ENCODE measurements at places on chromosomes 1 and 21.

- no peak for DNase-seq
These were observed 19.6 kb downstream of the BACH1 start for GRCh38 chr21:29318354-29318753.

DNA sequence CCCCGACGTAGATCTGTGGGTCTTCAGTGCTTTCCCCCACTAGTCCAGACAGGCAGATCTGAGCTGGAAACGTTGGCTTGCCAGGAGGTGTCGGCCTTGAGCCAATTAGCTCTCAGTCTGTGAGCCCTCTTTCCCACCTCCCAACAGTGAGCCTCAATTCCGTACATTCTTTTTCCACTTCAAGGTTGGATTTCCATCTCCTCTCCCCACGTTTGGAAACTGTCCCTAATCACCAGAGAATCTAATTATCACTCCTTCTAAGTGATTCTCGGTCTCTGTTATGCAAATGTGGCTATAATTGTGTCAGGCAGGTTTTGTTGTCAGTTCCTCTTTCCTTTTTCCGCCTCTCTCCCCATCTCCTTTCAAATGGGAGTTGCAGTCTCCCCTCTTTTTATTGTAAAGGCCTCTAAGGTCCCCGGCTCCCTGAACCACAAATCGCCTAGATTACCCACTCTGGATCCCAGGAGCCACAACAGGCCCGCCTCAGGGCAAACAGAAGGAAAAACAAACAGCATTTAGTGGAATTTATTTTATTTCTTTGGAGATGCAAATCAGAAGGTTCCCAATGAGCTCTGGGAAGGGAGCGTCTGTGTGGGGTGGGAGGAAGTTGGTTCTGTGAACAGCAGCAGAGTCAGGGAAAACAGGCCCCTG is 29.4 kb upstream of the LRRN2 start:
- no peak for DNase-seq

DNA sequence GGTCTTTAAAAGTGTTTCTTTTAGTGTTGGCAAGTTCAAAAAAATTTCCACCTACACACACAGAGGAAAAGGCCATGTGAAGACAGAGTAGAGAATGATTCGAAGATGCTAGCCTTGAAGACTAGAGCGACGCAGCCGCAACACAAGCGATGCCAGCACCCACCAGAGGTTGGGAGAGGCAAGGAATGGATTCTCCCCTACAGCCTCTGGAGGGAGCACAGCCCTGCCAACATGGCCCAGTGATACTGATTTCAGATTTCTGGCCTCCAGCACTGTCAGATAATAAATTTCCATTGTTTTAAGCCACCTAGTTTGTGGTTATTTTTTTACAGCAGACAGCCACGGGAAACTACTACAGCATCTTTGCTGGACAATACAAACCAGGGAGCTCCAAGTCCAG is 6.9 kb upstream of the ADAR start:
- no peak for DNase-seq

DNA sequence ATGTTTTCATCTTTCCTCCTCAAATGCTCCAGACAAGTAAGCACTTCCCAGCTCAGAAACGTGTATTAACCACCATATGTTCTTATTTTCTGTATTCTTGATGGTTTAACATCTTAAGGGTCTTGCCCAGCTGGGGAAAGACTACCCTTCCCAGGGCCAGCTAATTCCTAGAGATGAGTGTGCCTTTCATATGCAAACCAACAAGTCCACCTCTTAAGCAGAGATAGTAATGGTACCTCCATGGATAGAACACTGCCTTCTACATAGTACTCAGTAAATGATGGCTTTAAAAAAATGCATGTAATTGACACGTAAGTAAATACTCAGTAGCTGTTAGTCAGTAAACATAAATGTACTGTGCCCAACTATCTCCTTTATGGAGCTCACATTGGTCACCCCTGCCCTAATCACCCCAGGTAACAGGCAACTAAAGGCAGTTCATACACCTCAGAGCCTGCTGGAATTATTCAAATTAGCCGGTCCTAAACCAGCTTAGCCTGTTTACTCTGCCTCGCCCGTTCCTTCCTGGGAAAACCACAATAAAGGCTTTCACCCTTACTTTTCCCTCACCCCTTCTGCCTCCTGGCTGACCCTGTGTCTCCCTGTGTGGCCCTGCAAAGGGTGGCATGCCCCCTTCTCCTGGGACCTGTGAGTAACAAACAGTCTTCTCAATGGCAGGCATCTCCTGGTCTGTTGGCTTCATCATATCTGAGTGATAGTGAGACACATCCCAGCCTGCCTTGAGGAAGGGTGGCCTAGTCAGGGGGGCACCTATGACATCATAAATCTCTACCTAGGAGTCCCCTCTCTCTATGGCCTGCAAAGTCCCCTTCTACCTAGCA is 40.1 kb upstream of the KLHDC7A start:
- no peak for DNase-seq

DNA sequence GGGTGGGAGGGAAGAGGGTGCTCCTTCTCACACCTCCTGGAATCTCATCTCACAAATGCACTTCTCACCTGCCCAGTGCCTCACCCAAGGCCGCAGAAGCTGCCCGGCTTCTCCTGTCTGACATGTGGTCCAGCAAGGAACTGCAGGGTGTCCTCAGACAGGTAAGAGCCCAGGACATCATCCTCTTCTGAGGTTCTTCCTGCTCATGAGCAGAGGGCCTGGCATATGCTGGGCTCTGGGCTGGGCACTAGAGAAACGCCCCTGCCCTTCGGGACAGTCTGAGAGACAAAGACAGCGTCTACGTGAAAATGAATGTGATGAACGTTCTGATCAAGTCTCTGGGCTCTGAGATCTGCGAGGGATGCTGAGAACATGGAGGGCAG is 42.4 kb downstream of the PKP1 start:
- no peak for DNase-seq

GRCh38 chr1:92944901-92945747 is 16.1 kb downstream of the DIPK1A start:
- no peak for DNase-seq

GRCh38 chr1:152878042-152878441 is at the start of gene SMCP:
TSS of gene SMCP (plus strand) at chr1:152878322. CDS start at chr1:152884423, 6,101 bp downstream.
- no peak for DNase-seq

DNA sequence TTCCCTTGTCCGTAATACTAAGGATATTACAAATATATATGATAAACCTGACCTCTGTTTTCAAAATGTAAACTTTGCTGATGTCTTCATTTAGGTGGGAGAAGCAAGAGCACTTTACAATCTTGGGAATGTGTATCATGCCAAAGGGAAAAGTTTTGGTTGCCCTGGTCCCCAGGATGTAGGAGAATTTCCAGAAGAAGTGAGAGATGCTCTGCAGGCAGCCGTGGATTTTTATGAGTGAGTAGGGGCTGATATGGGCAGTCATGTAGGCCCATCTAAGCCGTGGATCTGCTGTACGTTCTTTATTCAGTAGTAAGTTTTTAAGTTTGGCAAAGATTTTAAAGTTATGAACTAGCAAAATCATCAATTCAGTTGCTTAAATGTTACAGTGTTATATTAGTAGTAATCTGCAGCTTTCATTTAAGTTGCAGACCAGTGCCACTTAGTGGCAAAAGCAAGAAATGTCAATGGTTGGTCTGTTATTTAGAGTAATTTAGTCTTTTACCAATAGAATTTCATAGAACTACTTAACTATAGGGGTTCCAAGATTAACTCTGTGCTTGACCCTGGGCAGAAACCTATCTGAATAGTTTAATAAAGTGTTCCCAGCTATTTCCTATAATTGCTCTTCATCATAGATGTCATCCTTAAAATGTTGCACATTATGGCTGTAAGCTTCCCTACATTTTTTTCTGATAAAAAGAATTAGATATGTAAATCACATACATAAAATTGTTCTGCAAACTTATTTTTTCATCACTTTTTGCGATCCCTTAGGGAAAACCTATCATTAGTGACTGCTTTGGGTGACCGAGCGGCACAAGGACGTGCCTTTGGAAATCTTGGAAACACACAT is 21.3 kb downstream of the GPSM2 start:
- DNase-seq = peak; percentile 11

DNA sequence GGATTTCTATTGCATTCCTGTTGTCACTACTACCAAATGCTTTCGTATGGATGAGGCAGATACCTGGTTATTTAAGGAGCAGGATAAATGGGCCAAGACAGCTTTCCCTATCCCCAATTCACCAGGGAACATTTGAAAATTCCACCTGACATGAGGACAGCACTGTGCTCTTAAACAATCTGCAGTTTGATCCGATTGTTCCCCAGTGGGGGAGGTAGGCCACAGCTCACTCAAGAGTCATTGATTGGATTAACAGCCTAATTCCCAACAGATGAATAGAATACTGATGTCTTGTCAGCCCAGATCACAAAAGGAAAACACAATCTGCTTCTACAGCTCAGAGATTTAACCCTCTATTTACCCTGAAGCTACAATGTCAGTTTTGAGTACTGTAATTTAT is 123.9 kb downstream of the LHX4 start:
- DNase-seq = no peak

DNA sequence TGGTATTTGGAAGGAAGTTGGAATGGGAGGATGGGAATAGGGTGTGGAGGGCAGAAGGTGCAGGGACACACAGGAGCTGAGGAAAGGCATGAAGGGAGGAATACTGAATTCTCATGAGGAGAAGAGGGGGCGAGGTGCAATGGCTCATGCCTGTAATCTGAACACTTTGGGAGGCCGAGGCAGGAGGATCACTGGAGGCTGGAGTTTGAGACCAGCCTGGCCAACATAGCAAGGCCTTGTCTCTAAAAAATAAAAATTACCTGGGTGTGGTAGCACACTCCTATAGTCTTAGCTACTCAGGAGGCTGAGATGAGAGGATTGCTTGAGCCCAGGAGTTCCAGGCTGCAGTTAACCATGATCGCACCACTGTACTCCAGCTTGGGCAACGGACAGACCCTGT is 117.3 kb downstream of the DTL start:
- DNase-seq = no peak

DNA sequence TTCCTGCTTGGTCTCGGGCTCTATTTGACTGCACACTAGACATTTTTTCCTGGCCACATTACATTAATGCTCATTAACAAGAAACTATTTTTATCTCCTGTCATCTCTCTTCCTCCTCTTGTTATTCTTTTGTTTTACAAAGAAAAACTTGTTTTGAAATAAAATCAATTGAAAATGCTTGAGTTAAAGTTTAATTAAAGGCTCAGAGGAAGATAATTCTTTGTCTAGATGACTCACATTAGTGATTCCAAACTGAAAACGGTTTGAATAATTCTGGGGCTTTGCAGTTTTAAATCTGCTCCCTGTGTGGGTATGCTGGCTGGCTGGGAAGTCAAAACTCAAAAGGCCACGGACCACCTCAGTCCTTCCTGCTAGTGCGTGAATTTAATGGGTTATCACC is 29.6 kb downstream of the RGS5 start:
- no peak for DNase-seq

Measured in activated CD4-positive, alpha-beta T cell treated with anti-CD3 and anti-CD28 coated beads for 4 hours (primary cell).